NCI-H82 (cell line): ENCODE measurements at places on chromosomes 12 and 14.

DNA sequence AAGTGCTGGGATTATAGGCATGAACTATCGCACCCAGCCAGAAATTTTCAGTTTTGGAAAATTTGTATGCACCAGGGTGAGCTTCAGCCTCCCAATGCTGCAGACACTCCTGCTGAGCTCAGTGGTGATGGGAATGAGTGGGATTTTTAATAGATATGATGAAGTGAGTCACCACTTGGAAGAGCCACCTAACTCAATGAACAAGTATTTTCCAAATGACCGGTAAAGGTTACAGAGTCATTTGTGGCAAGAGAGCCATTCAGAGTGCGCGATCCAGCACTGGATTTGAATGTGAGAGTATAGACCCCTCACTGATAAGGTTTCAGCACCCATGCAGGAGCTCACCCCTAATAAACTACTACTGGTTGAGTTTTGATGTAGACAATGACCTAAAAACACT, 100.7 kb downstream of the PPP2R5C start:
- DNase-seq: no peak

DNA sequence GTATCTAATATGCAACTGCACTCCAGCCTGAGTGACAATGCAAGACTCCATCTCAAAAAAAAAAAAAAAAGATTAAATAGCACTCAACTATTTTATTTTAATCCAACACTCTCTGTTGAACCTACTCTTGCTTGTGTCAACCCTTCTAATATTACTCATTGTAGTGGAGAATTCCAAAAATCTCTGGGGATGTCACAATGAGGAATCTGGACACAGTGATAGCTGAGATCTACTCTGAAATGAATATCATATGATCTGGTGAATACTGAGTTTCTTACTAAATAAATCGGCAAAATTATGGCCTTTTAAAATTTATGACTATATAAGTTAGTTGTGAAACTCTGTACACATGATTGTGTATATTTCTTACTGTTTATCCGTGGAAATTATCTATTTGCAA, 418.2 kb downstream of the BCAT1 start:
- no peak for DNase-seq

- no peak for DNase-seq
Observed at GRCh38 chr14:61130512-61131260, 149.6 kb downstream of the SLC38A6 start.

GRCh38 chr12:88258396-88258795, 116.3 kb downstream of the TMTC3 start:
- DNase-seq: no peak

- no peak for DNase-seq
Observed at GRCh38 chr12:123163227-123163626, 12.3 kb upstream of the PITPNM2 start.

GRCh38 chr12:10716704-10717315, 6.3 kb downstream of the YBX3 start:
- DNase-seq: peak; percentile 23

GRCh38 chr12:45548426-45548825, 181.1 kb upstream of the ARID2 start:
- no peak for DNase-seq

DNA sequence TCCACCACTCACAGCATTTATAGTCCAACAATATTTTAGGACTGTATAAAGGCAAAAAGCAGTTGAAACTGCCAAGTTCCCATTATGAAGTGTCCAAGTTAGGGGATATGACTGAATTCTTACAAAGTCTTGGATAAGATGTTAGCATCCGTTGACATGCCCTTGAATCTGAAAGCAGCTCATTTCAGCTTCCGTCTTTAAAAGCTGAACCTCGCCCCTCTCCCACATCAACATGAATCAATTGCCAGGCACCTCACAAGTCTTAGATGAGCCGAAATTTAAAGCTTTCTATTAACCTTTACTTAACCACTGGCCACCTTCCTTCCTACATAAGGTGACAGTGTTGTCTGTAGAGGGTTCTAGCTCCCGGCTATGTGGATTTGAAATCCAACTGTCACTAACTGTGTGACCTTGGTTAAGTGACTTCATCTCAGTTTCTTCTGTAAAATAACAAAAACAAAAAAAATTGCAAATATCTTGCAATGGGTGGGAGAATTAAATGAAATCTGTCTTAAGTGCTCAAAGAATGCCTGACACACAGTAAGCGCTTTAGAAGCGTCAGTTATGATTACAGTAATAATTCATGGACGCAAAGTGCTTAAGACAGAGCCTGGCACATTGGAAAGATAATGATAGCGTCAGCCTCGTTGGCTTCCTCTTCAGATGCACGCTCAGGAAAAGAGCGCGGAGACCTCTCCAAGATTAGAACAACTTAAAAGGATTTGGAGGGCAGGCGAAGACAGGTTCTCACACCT, 1.2 kb downstream of the PPP1CC start:
- DNase-seq: peak; percentile 81

- DNase-seq: no peak
Observed at GRCh38 chr12:116299665-116300328, 22.3 kb upstream of the MED13L start.

DNA sequence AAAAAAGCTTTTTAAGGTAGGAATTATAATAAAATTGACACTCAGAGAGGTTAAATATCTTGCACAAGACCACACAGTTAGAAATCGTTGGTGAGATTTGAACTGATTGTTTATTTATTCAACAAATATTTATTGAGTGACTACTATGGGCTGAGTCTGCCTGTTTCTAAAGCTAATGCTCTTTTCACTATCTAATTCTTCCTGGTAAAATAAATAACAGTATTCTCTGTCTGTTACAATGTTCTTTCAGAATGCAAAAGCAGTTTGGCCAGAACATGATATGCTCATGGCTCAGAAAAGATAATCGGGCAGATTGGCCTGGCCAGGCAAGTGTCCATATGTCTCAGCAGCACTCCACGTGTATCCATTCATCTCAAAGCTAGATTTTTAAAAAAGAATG, 82.0 kb downstream of the BTG1 start:
- no peak for DNase-seq

DNA sequence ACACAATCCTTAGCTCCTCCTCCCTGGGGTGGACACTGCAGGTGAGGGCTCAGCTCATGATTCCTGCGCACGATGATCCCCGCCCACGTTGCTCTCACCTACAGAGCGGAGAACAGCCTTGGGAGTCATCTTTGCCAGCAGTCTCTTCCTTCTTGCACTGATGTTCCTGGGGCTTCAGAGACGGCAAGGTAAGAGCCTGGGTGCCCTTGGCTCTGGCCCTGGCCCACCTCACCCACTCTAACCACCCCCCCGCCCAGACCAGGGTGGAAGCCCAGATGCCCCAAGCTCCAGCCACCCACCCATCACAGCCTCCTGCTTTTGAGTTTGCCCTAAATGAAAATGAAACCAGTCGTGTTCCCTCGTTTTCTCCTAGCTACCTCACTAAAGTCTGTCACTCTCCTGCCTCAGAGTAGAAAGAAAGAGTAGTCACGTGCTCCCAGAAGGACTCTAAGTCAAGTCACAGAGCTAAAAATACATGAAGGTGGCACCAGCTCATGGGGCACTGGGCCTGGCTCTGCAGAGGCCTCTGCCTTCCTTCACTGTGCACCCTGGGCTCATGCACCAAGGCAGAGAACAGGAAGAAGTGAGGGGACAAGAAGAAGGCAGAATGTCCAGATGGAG, 9.0 kb downstream of the TAPBPL start:
- no peak for DNase-seq

- DNase-seq: no peak
Observed at GRCh38 chr14:81028461-81028860, 73.0 kb downstream of the TSHR start.

DNA sequence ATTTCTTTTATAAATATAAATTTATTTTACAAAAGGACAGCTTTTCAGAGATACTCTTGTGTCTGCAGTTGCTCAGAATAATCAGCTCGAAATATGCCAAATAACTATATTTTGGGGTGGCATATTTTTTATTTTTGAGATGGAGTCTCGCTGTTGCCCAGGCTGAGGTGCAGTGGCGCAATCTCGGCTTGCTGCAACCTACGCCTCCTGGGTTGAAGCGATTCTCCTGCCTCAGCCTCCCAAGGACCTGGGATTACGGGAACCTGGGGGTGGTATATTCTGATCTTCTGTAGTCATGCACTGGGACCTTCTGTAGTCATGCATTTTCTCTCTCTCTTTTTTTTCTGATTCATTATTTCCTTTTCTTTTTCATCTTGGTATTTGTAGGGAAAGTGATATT, 135.0 kb upstream of the AMIGO2 start:
- DNase-seq: no peak

DNA sequence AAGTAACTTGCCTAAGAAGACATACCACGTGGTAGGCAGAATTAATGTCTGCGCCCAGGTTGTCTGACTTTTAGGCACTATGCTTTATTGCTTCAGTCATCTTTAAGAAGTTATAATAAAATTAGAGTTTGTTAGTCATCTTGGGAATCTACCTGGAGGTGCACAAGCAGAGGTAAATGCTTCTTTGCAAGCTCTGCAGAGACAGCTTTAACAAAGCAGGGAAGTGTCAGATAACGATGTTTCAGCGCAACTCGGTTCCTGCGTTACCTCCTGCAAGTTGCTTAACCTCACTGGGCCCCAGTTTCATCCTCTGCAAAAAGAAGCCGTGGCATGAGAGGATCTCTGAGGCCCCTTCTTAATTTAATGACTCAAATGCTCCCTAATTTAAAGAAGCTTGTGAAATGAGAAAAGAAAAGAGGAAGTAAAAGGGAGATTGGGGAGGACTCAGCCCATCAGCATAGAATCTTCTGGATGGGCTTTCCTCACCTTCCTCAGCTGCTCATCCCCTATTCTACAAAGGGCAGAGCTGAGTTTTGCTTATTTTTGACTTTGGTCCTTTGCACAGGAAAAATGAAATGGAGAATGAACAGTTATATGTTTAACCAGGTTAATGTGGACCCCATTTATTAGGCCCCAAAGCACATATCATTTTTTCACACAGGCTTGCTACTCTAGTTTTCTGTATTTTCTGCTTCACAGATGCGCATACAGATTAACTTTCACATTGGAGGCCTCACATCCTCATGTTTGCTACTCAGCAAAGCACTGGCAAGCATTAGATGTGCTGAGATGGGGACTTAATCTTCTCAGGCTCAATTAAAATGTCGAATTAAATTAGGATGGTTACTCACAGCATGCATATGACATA, 5.1 kb downstream of the ARHGDIB start:
- DNase-seq: peak; percentile 81

- no peak for DNase-seq
Observed at GRCh38 chr12:42799966-42800365, 210.4 kb upstream of the PRICKLE1 start.

DNA sequence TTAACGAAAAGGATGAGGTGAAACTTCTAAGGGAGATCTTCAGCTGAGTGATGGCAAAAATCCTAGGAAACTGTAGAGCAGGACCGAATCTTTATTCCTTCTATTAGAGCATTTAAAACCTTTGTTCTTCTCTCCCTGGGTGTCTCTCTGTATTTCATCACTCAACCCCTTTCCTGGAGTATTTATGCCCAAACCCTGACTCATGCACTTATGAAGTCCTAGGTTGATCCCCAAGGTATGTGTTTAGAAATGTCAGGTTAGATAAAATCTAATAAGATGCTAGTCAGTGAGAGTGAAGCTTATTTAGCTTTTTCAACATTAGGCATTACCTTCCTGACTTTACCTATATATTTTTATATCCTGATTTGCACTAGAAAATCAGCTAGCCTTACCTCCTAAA, 239.8 kb upstream of the NPAS3 start:
- no peak for DNase-seq

DNA sequence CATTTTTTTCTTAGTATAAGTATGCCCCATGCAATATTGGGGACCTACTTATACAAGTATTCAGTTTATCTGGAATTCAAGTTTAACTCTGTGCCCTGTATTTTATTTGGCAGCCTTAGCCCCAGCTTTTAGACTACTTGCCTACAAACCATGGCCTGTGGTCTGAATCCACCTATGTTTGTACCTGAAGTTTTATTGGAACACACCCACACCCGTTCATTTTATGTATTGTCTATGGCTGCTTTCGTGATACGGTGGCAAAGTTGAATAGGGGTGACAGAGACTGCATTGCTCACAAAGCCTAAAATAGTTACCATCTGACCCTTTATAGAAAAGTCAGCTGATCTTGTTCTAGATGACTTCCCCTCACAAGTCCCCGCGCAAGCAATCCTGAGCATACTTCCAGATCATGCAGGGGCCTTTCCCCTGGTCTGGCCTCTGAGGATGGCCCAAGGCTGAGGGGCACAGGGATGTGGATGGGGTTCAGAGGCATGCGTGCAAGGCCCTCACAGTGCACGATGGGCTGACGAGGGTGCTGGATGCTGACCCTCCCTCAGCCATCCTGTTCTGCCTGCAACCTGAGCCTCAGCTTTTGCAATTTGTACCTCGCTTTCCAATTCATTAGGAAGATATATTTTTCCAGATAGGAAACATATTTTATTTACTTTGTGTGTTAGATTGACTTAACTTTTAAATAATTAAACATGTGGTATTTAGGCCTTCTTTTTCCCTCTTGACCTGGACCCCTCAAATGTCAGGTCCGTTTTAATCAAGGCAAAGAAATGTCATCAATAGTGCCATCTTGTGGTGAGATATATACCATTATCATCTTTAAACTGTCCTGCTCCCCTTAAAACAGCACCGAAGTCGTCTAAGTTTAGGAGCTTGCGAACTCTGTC, 527.3 kb upstream of the CCDC196 start:
- DNase-seq: peak; percentile 66

- DNase-seq: no peak
Observed at GRCh38 chr14:72549854-72550253, 344.0 kb downstream of the DPF3 start.

DNA sequence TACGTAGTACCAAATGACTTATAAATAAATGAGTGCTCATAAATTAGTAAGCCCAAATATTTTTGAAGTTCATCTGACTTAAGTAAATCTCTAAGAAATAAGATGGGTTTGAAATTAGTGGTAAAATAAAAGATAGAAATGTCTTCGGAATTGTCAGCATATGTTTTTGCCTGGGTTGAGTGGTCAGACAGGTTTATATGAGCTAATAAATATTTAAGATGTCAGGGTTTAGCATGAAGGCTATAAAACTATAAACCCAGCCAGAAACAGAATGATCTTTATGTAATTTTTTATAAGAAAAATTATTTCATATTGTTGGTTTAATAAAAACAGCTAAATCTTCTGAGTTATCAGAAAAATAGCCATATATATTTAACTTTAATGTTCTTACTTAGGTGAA, 37.3 kb downstream of the JAG2 start:
- no peak for DNase-seq

- DNase-seq: no peak
Observed at GRCh38 chr12:93169536-93169935, 208.2 kb upstream of the NUDT4 start.

- no peak for DNase-seq
Observed at GRCh38 chr12:64057706-64058105, 164.4 kb downstream of the KICS2 start.

- no peak for DNase-seq
Observed at GRCh38 chr12:82862069-82862841, 175.5 kb downstream of the TMTC2 start.
